ENCODE measurements at places on chromosomes 5 and 9. TPM values are rescaled to one million over a fixed set of nuclear protein-coding genes. Genes with fewer than 3 reads are reported as not detected.
A peak's percentile ranks its signal among the peaks of the same experiment; 100 is the strongest.

Gene PCDHB13
- total RNA-seq = not detected

GRCh38 chr9:92543972-92544371 is 8.2 kb upstream of the ECM2 start:
- DNase-seq = no peak

DNA sequence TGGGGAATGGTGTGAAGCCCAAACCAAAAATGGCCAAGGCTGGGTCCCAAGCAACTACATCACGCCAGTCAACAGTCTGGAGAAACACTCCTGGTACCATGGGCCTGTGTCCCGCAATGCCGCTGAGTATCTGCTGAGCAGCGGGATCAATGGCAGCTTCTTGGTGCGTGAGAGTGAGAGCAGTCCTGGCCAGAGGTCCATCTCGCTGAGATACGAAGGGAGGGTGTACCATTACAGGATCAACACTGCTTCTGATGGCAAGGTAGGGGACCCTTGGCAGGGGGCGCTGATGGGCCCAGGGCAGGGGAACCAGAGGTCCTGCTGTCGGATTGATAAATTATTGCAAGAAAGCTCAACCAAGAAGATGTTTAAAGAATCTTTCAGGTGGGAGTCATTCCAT is 19.8 kb downstream of the ABL1 start:
- no peak for DNase-seq

DNA sequence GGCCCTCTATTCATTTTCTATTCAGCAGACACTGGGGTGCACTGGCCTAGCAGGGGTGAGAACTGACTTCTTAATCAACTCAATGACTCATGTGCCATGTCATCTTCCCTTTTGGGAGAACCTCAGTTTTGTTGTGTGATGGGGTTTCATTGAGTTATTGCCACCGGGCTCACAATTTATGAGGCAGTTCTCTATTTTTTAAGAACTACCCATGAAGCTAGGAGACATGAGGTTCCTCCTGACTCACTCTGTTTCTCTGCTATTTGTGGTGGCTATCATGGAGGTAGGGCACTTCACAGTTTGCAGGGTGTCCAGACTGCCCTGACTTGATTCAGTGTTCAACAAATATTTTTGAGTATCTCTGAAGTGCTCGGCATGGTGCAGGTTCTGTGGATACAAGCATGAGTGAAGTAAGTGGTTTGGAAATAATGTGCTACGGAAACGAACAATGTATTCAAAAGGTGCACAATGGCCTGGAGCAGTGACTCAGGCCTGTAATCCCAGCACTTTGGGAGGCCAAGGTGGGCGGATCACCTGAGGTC is 39.3 kb downstream of the SPARC start:
- no peak for DNase-seq

Gene SET
- 231 TPM for total RNA-seq

Gene ENTR1
- total RNA-seq = 46.5 TPM

DNA sequence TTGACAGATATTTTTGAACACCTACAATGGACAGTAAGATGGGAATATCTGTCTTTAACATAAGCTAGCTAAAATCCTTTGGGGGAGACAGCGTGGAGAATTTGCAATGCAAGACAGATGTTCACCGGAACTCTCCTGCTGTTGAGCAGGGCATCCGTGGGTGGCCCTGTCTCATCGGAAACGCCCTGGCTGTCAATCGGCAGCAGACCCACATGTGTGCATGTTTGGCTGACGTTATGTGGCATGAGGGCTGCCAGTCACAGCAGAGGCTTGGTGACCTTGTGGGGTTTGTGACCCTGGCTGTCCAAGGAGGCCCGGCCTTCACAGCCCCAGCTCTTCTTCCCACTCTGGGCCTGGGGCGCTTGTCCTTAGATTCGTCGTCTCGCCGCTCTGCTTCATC is 129.7 kb upstream of the OTULINL start:
- no peak for DNase-seq

DNA sequence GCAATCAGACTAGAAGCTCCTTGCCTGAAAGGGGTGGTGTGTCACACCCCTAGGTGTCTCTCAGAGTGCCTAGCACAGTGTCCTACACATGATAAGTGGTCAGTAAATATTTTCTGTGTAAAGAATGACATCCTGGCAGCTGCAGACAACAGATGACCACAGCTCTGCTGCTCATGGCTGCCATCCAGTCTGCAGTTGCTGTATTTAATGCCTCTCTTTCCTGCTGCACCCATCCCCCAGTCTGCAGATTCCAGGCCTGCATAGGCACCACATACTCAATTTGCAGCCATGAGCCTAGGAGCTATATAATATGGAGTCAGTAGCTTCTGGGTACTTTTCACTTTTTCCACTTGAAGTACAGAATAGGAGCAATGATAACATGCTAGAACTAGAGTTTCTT is 94.9 kb upstream of the NR4A3 start:
- no peak for DNase-seq

DNA sequence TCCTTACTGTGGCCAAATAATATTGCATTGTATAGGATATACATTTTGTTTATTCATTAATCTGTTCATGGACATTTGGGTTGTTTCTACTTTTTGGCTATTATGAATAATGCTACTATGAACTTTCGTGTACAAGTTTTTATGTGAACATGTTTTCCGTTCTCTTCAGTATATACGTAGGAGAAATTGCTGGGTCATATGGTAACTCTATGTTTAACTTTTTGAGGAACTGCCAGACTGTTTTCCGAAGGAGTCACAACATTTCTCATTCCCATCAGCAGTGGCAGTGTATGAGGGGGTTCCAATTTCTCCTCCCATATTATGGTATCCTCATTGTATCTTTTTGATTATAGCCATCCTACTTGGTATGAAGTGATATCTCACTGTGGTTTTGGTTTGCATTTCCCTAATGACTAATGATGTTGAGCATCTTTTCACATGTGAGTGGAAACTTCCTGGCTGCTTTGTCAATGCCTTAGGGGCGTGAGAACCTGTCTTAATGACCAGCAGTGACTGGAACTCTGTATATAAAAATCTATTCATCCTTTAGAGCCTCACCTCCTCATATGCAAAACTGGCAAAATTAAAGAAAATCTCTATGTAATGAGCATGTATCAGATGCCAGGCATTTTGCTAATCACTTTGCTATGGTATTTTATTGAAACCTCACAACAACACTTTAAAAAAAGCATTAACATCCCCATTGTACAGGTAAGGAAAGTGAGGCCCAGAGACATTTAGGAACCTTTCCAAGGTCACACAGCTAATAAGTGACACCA is 47.8 kb upstream of the TGFBR1 start:
- no peak for DNase-seq

Gene AUH
- total RNA-seq = 15.2 TPM

GRCh38 chr9:127313042-127313560 is 48.5 kb downstream of the GARNL3 start:
- DNase-seq = no peak

DNA sequence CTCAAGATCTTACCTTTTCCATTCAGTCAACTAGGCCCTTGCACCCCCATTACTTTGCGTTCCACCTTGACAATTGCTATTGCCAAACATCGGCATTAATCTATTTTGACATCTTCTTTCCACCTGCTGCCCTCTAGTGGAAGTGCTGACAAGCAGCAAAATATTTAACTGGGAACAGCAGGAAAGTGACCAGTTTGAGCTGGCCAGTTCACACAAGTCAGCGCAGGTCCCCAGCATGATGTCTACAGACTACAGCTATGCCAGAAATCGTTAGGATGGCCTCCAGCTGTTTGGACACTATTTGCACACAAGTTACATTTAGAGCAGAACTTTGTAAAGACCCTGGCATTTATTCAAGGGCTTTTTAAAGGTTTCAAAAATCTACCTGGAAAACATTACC is 160.1 kb downstream of the GHR start:
- DNase-seq = no peak

Gene DCP2
- total RNA-seq = 80.0 TPM

- no peak for DNase-seq
Measured at GRCh38 chr9:124593651-124594058, 86.5 kb upstream of the NR5A1 start.

Gene SPINK6
- total RNA-seq = not detected

Gene G3BP1
- total RNA-seq = 115 TPM

GRCh38 chr9:20630241-20630943 is 8.1 kb upstream of the MLLT3 start:
- DNase-seq = no peak

DNA sequence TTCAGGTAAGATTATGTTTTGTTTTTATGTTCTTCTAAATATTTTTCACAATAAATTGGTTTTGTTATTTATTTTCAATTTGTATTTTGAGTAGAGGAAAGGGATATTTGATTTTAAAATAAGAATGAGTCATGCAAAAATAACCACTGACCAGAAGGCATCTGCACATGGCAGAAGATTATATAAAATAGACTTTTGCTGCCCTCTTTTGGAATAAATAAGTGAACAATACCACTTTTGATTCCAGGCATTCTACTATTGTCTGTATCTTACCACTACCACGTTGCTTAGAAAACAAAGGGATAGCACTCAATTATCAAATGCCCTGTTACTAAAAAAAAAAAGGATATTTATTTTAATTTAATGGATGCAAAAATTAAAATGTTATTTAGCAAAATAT is 227.3 kb upstream of the ITGA1 start:
- DNase-seq = no peak

Gene KCNN2
- total RNA-seq = not detected

Gene PGM5
- total RNA-seq = 0.40 TPM

GRCh38 chr9:134403682-134404301 is 77.5 kb downstream of the RXRA start:
- no peak for DNase-seq

DNA sequence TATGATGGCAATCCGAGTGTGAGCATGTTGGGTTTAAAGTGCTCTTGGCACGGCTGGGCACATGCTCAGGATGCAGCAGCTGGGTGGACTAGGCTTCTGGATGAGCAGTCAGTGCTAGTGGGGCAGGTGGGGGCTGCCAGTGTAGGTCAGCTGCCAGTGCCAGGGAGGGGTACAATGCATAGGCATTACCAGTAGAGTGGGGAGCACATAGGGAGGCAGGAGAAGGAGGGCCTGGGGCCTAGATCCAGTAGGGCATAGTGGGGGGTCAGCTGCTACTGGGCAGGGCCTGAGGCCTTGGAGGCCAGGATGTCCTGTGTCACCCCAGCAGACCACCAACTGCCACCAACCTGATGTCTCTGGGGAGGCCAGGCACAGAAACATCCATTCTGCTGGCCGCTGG is 24.2 kb downstream of the ACSL6 start:
- no peak for DNase-seq

Gene PCDHGC3
- total RNA-seq = not detected

GRCh38 chr9:32708480-32709150 is 73.1 kb upstream of the TAF1L start:
- no peak for DNase-seq

GRCh38 chr9:84617411-84618029 is 52.0 kb upstream of the NTRK2 start:
- DNase-seq = no peak

- DNase-seq = no peak
Measured at GRCh38 chr5:177980743-177981151, 15.3 kb downstream of the PROP1 start.

DNA sequence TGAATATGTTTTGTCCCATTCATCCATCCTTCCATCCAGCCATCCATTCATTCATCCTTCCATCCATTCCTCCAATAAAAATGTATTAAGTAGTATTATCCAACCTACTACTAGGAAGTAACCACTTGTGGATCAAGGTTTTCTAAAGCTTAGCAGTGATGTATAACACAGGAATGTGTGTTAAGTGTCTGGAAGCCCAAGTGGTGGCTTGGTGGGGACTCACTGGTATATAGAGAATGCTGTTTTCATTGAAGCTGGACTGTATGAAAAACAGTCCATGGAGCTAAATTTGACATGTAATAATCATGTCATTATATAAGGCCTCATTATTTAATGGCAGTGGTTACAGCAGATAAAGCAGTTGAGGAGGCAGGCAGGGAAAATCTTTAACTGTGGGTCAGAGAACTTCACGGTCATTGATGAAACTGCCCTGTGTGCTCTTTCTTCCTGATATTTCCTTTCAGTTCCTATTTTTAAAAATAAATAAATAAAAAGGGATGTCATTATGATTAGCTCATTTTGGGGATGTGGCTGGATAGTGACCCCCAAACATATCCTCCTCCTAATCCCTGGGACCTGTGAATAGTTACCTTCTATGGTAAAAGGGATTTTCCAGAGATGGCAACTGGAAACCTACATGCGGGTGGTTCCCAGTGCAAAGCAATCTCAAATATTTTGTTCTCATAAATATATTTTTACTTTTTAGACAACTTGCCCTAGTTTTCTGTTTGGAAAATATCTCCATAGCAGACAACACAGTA is 82.3 kb downstream of the DAPK1 start:
- no peak for DNase-seq

- DNase-seq = peak; percentile 10
Measured at GRCh38 chr5:18393565-18394442, 759.5 kb downstream of the TAF11L14 start.

GRCh38 chr5:123598028-123598689 is 86.2 kb downstream of the CSNK1G3 start:
- DNase-seq = no peak

Gene CXXC5
- total RNA-seq = 4.3 TPM

DNA sequence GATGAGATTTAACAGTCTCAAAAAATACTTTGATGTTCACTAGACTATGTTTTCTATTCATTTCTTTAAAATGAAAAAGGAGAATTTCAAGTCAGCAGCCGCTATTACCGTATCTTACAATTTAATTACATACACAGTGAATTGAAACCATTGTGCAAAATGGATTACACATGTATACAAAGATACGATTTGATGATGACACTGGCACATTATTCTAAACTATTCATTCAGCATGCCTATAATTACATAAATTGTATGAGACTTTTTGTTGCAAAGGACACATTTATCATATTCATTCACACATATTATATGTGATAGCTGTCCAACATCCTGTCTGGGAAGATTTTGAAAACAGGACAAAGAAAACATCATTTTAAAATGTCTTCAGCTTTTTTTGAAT is 118.3 kb upstream of the VCAN start:
- DNase-seq = no peak

Gene CD72
- 3.5 TPM for total RNA-seq

- DNase-seq = no peak
Measured at GRCh38 chr9:84841931-84842330, 172.4 kb downstream of the NTRK2 start.

- no peak for DNase-seq
Measured at GRCh38 chr5:19853616-19854240, 134.3 kb downstream of the CDH18 start.

Gene ECSCR
- total RNA-seq = not detected

- DNase-seq = no peak
Measured at GRCh38 chr5:114339108-114339507, 22.8 kb upstream of the KCNN2 start.

GRCh38 chr5:55915783-55916182 is 64.6 kb downstream of the IL31RA start:
- DNase-seq = no peak

GRCh38 chr9:134320868-134321471 is 5.3 kb upstream of the RXRA start:
- DNase-seq = no peak

DNA sequence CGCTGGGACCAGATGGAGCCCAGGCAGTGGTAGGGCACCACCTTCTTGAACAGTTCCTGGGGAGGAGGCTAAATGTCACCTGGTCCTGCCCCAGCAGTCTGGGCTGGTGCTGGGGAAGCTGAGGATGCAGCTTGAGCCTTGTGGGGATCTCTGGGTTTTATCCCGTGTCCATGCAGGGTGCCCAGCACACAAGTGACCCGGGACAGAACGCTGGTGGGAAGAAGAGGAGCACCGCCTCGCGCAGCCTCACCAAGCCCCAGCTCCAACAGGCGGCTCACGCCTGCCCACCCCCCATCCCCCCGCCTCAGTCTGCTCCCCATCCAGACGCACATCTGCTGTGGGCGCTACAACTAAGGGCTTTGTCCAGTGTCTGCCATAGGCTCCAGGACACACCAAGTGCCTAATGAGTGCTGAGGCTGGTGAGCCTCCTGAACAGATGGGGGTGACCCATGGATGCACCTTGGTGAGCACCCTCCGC is 13.8 kb downstream of the RALGDS start:
- no peak for DNase-seq

Gene CRHBP
- total RNA-seq = 0.50 TPM
